ENCODE measurements at places on chromosomes 6 and 20. TPM values are rescaled to one million over a fixed set of nuclear protein-coding genes. Genes with fewer than 3 reads are reported as not detected.

The NRSN1 gene
- not detected for total RNA-seq

The MYH7B gene
- total RNA-seq: 0.51 TPM

The SSTR4 gene
- not detected for total RNA-seq

The SLC22A2 gene
- not detected for total RNA-seq

The TSBP1 gene
- not detected for total RNA-seq

The TPX2 gene
- 27.2 TPM for total RNA-seq

The WFDC5 gene
- not detected for total RNA-seq
